ENCODE measurements at places on chromosomes 13 and 19. TPM values are rescaled to one million over a fixed set of nuclear protein-coding genes. Genes with fewer than 3 reads are reported as not detected.
A peak's percentile ranks its signal among the peaks of the same experiment; 100 is the strongest.

GRCh38 chr13:46609052-46609451 is 56.1 kb downstream of the LRCH1 start:
- DNase-seq: no peak

ZNF600 gene
- total RNA-seq: 47.3 TPM

KLK14 gene
- total RNA-seq: 0.91 TPM

- DNase-seq: no peak
Measured at GRCh38 chr13:67977066-67977465, 746.9 kb upstream of the PCDH9 start.

DNA sequence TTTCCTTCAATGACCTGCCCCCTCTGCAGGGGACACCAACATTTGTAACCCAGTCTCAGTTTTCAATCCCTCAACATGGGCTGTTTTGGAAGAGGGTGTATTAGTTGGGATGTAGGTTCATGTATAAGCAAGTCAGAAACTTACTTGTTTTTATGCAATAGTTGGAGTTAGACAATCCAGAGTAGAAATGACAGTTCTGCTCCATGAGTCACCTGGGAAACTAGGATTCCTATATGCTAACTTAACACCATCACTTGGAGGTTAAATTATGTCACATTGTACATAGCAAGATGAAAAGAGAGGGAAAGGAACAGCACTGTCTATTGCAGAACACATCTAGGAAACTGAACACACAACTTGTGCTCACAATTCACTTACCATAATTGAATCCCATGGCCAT is 436.4 kb downstream of the RFC3 start:
- no peak for DNase-seq

DNA sequence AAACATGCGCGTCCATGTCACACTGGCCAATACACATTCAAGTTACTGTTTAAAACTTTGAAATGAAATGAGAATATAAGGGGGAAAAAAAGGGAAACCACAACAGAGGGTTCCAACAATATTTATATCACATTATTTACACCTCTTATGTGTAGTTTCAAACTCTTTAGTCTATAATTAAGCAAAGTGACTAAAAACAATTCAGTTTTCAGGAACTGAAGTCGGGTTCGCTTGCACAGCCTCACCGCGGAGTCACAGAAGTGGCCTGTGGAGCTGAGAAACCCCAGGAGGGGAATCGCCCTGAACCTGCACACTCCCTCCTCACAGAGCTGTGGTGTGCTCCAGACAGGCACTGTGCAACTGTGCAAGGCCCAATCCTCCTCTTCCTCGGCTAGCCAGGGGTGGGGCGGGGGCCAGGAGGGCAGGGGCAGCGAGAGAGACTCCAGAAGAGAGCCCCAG is 75.9 kb downstream of the STK24 start:
- no peak for DNase-seq

C19orf67 gene
- total RNA-seq: not detected

- DNase-seq: no peak
Measured at GRCh38 chr19:18839465-18840287, 7.9 kb downstream of the UPF1 start.

LILRA6 gene
- 0.60 TPM for total RNA-seq

DNA sequence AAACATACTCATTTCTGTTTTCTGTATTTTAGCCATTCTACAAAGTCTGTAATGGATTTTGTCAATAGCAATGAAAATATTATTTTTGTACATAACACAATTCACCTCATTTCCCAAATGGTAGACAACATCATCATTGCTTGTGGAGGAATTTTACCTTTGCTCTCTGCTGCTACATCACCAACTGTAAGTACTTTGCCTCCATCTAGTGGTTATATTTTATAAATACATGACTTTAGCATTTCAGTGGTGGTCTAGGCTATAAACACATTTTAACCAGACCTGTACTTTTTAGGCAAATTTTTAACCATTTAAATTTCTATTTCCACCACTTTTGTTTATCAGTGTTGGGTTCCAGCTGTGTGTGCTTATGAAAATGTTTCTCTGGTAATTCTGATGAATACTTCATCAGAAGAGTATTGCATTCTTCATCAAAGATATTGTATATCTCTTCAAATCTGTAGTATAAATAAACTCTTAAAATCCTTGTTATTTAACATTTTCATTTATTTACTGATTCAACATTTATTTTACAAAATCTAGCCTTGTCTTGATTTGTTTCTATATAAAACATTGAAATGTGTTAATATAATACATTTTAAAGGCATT is 222.4 kb downstream of the NBEA start:
- DNase-seq: no peak

PODNL1 gene
- total RNA-seq: 1.4 TPM

GRCh38 chr19:19274716-19275565 is 1.8 kb upstream of the TM6SF2 start:
- no peak for DNase-seq

GRCh38 chr19:16661480-16662034 is 618 bp downstream of the TMEM38A start:
- peak; percentile 34 for DNase-seq

NCAN gene
- not detected for total RNA-seq

GRCh38 chr13:101452519-101453485 is at the start of gene ITGBL1:
ITGBL1 (plus strand) TSS chr13:101452675; CDS start chr13:101452834, 159 bp downstream.
- no peak for DNase-seq

TTC9B gene
- not detected for total RNA-seq
